HTR-8/SVneo (cell line): ENCODE measurements at places on chromosomes 1 and 21.

- DNase-seq: no peak
Observed at GRCh38 chr1:60427701-60428100, 354.1 kb upstream of the C1orf87 start.

- no peak for DNase-seq
Observed at GRCh38 chr1:18539171-18539570, 58.4 kb downstream of the KLHDC7A start.

- DNase-seq: no peak
Observed at GRCh38 chr21:39863111-39863510, 4.1 kb upstream of the PCP4 start.

- DNase-seq: no peak
Observed at GRCh38 chr1:215605011-215605621, 38.0 kb downstream of the KCTD3 start.

- DNase-seq: no peak
Observed at GRCh38 chr1:55284856-55285255, 69.7 kb upstream of the USP24 start.

- no peak for DNase-seq
Observed at GRCh38 chr21:32426592-32427051, 14.1 kb downstream of the EVA1C start.

DNA sequence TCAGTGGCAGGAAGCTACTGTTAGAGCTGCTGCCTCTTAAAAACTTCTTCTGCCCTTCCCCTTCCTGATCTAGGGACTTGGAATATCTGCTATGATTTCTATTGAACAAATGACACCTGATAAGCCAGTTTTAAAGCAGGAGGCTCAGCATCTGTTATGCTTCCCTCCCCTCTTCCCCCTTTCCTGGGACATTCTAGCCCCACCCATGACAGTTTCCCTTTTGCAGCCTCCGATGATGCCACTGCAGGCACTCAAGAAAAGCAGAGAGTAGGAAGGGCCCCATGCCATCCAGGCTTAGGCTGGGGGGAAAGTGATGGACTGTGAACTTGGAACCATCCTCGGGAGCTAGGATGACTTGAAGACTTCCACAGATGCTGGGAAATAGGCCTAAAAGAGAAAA, 15.1 kb upstream of the EPB41 start:
- DNase-seq: no peak

DNA sequence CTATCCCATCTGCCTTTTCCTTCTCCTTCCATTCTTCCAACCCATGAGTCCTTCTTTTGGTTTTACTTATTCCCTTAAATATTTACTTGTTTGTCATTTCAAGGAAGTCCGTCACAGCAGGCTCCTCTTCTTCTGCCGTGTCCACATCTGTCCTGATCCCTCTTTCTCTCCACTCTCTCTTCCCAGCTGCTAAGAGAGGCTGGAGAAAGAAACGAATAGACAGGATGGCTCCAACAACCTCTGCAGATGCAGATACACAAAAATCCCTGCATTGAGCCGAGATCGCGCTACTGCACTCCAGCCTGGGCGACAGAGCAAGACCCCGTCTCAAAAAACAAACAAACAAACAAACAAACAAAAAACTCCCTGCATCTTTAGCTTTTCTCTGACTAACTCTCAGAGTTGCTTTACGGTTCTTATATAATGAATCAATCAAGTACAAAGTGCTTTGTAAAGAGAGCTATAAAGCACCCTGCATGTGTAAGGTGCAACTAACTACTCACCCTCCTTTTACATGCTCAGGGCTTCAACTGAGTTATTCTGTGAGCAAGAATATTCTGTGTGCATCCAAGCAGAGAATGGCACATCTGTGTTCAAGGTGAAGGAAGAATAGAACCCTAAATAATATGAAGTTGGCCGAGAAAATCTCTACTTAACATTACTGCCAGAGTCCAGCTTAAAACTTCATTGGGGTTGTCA, 3.8 kb upstream of the SAMD13 start:
- no peak for DNase-seq

DNA sequence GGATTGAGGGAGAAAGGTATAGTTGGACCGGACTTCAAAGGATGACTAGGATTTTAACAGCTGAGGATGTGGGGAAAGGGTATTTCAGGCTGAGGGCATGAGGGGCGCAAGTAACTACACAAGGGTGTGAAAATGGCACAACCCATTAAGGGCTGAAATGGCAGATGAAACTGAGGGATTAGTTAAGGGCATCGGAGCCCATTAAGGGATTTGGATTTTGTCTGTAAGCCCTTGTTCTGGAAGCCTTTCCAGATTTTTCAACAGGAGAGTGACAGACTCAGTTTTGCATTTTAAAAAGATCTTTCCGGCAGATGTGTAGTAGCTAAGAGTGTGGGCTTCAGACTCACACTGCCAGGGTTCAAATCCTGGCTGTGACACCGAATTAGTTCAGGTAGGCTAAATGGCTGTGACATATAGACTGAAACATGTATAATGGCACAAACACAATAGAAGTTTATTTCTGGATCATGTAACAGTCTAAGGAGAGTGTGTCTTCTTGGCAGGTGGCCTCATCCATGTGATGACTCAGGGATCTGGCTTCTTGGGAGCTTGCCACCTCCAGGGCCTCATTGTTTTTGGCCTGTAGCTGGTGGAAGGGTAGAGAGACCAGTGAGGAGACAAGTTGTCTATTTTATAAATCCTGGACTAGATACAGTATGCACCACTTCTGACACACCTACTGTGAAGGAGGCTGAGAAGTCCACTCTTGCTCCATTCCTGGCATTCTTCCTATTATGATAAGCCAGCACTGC, 49.6 kb downstream of the UBE2T start:
- peak; percentile 41 for DNase-seq

GRCh38 chr1:100936194-100936967, 40.5 kb downstream of the SLC30A7 start:
- DNase-seq: no peak

DNA sequence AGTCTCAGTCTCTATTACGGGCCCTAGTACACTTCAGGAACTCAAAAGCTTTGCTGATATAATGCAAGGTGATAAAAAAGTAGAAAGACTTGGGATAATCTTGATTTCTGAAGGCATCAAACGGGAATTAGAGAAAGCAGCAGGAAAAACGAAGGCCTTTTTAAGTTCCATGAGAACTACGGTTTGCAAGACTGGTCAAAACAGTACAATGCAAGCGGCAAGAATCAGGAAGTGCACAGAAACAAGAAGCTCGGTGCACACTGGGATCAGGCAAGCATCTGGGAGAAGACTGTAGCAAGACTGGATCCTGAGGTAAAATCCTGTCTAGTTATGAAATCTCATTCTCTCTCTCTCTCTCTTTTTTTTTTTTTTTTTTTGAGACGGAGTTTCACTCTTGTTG, 28.6 kb downstream of the NTMT2 start:
- no peak for DNase-seq
